ENCODE measurements at places on chromosomes 7 and 10.

DNA sequence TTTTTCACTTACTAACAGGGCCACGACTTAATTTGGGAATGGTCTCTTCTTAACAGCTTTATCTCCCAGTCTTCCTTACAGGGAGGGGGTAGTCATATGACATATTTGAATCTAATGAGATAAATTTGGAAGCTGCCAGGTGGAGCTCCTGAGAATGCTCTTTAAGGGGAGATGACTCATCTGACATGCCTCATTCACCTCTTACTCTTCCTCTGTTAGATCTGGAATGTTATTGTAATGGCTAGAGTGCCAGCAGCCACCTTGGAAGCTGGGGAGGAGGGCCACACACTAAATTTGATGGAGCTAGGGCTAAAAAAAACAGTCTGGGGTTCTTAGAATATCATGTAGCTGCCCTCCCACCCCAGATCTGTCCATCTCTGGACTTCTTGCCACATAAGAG, 22.7 kb downstream of the HECW1 start:
- DNase-seq: no peak

GRCh38 chr10:124138195-124138882, 44.9 kb upstream of the CHST15 start:
- no peak for DNase-seq

DNA sequence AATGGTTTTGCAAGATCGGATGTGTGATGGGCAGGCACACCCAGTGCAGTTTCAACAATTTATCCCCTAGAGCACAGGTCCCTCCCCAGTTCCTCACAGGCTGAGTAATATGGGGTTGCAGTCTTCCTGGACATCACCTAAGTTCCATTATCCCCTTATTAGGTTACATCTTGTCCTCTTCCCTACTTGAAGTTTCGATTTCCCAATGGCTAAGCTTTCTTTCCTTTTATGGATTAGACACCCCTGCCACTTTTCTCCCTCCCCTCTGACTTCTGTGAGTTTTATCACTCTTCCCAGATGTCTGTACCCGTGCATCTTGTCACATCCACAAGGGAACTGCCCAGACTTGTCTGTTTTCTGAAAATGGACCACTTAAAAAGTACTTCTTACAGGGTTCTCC, 2.4 kb upstream of the NIPSNAP2 start:
- DNase-seq: no peak

DNA sequence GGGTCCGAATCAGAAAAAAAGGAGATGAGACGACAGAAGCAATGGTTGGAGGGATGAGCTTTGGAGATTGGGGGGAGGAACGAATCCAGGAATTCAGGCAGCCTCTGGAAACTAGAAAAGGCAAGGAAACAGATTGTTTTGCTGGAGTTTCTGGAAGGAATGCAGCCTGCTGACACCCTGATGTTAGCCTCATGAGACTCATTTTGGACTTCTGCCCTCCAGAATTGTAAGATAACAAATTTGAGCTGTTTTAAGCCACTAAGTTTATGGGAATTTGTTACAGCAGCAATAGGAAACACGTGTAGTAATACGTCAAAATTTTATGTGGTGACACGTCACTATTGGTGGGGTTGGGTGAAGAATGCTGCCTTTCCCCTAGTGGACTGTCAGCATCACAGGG, 25.6 kb upstream of the NPS start:
- DNase-seq: no peak

DNA sequence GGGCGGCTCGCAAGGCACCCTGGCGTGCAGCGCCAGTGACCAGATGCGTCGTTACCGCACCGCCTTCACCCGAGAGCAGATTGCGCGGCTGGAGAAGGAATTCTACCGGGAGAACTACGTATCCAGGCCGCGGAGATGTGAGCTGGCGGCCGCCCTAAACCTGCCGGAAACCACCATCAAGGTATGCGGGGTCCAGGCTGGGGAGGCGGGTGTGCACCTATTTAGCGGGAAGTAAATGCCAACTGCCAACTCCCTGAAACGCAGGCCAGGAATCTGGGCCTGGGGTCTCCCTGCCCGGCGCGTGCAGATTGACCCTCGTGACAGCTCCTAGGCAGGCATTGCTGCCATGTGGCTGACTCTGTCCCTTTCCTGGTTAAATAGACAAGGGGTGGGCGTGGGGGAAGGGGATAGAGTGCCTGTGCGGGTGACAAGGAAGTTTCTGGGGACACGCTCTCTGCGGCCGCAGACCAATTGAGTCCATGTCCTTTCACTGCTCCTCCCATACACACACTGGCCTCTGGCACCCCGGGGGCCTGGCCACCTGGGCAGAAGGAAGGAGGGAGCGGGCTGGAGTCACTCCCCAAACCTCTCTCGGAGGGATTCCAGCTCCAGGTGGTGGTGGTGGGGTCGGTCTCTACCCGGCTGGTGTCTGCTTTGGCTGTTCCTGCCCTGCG, 2.7 kb downstream of the EVX1 start:
- no peak for DNase-seq

- DNase-seq: no peak
Observed at GRCh38 chr7:112503361-112503972, 22.7 kb downstream of the LSMEM1 start.

- DNase-seq: no peak
Observed at GRCh38 chr10:102965311-102965851, 47.3 kb downstream of the CNNM2 start.

DNA sequence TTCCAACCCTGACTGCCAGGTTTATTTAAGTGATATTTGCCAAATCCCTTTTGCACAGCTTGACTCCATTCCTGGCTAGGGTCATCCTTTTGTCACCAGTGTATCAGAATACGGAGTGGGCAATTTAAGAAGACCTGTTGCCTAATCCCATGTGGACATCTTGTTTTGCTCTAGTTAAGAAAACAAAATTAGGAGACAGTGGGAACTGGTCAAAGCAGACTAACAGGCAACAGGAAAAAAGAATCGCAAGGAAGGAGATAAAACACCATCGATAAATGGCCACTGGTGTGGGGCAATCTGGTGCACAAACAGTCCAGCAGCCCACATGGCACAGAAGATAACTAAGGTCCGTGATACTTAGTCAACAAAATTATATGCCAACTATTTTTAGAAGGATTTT, 21.4 kb downstream of the KDM7A start:
- DNase-seq: no peak

DNA sequence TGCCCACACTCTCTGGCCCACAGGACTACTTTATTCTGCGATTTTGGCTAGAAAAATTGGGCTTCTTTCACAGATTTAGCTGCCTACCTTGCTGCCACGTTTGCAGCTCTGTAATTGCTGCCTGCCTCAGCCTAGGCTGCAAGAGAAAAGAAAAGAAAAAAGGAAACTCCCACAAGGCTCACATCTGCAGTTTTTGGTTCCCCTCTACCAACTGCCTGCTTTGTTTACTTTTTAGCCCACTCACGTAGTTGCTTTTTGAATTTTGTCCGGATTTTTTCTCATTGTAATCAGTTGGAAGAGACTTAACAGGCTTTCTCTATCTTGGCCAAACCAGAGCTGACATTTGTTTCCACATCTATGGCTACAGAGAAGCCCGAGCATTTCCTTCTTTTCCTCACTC, 24.3 kb downstream of the SUN3 start:
- no peak for DNase-seq

GRCh38 chr10:132544744-132545658, 7.4 kb downstream of the INPP5A start:
- DNase-seq: no peak

GRCh38 chr10:88668465-88668864, 4.2 kb downstream of the LIPF start:
- no peak for DNase-seq

GRCh38 chr10:22874189-22874854, 53.5 kb upstream of the ARMC3 start:
- DNase-seq: peak; percentile 53

DNA sequence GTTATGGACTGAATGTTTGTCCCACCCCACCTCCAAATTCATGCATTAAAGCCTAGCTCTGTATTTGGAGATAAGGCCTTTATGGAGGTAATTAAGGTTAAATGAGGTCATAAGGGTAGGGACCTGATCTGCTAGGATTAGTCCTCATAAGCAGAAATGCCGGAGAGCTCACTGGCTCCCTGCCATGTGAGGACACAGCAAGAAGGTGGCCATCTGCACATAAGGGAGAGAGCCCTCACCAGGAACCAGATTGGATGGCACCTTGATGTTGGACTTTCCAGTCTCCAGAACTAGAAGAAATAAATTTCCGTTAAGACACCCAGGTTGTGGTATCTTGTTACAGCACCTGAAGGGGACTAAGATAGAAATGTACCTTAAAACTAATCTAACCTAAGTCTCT, 816.1 kb upstream of the C7orf33 start:
- DNase-seq: no peak

GRCh38 chr10:124321433-124322089, 97.2 kb downstream of the OAT start:
- DNase-seq: no peak

DNA sequence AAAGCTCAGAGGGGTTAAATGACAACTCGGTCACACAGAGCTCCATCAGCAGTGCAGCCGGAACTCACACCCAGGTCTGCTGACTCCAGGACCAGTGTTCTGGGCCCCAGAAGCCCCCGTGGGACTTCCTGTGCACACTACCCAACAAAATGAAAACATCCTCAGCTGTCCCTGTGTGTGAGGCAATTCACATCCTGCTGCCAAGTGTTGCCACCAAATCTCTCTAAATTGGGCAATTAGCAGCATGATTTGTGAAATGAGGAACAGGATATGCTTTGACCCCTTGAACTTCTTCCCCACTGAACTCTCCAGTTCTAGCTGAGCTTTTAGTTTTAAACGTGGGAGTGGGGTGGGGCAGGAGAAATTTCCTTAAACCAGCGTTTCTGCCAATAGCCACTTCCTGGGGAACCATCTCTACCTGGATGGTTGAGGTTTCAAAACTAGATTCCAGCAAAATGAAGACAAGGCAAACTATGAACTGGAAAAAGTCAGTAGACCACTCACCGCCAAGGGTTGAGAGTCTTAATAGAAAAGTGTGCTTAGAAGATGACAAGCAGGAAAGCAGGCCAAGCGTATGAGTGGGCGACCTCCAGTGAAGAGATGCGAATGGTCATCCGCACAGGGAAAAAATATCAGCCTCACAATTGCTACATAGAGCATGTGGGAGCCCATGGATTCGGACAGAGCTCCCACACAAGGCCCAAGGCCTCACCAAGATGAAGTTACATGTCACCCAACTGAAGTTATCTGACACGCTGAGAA, 51.9 kb upstream of the CHST15 start:
- no peak for DNase-seq

DNA sequence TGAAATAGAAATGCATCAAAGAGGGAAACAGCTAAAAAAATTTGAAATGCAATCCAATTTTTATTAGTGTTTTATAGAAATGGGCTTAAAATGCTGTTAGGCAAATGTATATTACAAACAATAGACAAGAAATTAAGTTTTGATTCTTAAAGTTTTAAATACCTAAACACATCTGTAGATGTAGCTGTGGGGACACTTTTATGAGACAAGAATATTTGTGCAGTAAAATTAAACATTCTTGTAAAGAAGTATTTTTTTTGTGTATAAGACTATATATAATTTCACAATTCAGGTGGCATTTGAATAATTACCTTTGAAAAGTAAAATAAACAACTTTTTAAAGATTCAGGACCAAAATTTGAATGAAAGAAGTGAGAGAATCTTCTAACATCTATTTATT, 1015.9 kb downstream of the REEP3 start:
- DNase-seq: no peak

DNA sequence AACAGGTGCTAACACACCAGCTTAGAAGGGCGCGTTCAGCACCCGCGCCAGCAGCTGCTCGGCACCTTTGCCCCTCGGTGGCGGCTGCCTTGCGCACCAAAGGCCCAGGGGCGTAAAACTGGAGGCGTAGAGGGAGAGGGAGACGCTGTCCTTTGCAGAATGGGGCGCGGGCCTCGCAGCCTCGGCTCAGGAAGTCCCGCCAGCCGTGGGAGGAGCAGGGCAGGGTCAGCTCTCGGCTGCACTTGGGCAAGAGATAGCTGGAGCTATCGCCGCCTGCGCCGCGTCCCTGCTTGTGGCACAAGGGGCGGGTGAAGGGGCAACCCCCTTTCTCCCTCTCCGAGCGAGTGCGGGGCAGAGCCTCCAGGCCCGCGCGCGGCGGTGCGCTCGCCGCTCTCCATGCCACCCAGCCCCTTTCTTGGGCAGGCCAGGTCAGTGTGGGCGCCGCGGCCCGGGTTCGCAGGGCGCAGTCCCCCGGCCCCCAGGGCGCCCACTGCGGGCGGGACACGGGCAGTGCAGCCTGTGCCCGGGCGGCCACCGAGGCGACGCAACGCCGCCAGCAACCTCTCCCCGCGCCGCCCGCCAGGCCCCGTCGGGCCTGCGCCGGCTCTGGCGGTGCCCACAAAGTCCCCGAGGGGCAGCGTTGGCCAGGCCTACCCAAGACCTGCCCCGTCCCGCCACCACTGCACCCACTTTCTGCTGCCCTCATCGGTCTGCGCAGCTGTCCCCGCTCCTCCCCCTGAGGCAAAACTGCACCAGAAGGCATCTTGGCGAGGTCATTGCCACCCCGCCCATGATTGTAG, 4.1 kb downstream of the NEUROD6 start:
- DNase-seq: no peak

GRCh38 chr7:39228946-39229345, 251.2 kb downstream of the POU6F2 start:
- peak; percentile 3 for DNase-seq

DNA sequence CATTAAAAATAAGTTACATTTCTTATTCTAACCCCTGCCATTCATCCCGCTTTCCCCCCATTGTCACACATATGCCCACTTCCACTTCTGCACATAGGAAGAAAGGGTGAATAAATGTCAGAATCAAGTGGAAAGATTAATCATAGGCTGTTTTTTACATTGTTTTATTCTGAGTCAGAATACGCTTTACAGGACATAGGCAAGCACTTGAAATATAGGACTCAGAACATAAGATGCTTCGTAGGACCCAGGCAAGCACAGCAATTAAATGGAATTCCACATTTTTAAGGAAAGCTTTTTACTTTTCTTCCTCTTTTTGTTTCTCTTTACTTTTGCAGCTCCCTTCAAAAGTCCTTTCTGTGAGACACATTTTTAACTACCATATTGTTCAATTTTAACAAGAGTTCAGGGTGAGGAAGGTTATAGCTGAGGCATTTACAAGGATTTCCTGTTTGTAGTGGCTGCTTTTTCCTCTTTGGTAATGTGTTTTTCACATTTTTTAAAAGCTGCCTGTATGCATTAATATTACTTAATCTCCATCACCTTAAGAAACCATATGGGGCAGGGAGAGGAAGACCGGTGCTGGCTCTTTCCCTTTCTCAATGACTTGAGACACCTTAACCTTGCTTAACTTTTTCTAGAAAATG, 130.0 kb downstream of the TES start:
- DNase-seq: no peak

DNA sequence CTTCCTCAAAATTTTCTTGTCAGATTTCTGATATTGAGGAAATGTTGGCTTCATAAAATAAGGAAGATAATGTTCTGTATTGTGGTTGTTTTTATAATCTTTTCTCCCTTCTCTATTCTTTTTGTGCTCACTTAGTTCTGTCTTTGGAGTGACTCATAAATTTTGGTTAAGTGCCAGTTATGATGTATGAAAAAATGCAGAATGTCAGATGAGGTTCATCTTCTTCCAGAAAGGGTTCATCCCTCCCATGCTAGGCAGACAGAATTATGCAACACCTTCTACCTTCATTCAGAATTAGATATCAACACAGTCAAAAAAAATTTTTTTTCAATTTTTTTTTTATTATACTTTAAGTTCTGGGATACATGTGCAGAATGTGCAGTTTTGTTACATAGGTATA, 36.6 kb upstream of the CYP2C19 start:
- DNase-seq: no peak

GRCh38 chr7:20327055-20327454, 3.6 kb upstream of the ITGB8 start:
- DNase-seq: no peak

Data from SHP77 treated with DMSO at 0.1 percent for 48 hours (cell line).